ENCODE measurements at places on chromosomes 5 and 9. TPM values are rescaled to one million over a fixed set of nuclear protein-coding genes. Genes with fewer than 3 reads are reported as not detected.

- no peak for DNase-seq
- H3K27me3 ChIP-seq = no peaks in the 10 kb centered on the region
- H3K27ac ChIP-seq = no peak overlapping the region
- no peaks in the 10 kb centered on the region for H3K4me1 ChIP-seq
- no peak overlapping the region for H3K4me3 ChIP-seq
Observed at GRCh38 chr9:27784847-27785713, 211.8 kb upstream of the C9orf72 start.

- no peak overlapping the region for H3K27ac ChIP-seq
- H3K4me1 ChIP-seq = no peaks in the 10 kb centered on the region
- H3K36me3 ChIP-seq = no peaks in the 10 kb centered on the region
- H3K27me3 ChIP-seq = no peaks in the 10 kb centered on the region
- no peak for DNase-seq
- no peak overlapping the region for H3K4me3 ChIP-seq
Observed at GRCh38 chr5:171428168-171428696, 8.8 kb downstream of the FGF18 start.

DNA sequence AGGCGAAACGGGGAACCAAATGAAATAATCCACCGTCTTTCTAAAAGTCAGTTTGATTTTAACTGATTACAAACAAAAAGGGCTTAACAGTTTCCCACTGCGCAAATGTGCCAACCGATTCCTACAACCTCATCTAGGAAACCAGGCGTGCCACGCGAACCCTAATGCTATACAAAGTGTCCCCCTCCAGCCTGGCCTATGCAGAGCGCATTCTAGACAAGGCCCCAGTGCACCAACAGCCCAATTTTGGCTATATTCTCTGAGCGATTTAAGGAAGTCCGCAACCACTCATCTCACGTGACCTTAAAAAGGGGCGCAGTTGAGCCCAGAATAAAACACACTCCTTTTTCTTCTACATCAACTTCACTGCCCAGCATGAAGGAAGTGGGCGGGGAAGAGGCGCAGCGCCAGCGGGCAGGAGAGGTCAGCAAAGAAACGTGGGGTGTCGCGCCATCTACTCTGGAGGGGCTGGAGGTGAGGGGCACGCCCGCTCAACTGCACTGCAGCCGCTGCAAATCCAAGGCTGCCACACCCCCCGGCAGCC lies 779 bp downstream of the FAM13B start:
- H3K4me3 ChIP-seq = peak overlapping the region; percentile 93
- DNase-seq = peak; percentile 66
- H3K4me1 ChIP-seq = peaks cover 11% of the 10 kb centered on the region
- H3K27me3 ChIP-seq = no peaks in the 10 kb centered on the region
- H3K36me3 ChIP-seq = no peaks in the 10 kb centered on the region

DNA sequence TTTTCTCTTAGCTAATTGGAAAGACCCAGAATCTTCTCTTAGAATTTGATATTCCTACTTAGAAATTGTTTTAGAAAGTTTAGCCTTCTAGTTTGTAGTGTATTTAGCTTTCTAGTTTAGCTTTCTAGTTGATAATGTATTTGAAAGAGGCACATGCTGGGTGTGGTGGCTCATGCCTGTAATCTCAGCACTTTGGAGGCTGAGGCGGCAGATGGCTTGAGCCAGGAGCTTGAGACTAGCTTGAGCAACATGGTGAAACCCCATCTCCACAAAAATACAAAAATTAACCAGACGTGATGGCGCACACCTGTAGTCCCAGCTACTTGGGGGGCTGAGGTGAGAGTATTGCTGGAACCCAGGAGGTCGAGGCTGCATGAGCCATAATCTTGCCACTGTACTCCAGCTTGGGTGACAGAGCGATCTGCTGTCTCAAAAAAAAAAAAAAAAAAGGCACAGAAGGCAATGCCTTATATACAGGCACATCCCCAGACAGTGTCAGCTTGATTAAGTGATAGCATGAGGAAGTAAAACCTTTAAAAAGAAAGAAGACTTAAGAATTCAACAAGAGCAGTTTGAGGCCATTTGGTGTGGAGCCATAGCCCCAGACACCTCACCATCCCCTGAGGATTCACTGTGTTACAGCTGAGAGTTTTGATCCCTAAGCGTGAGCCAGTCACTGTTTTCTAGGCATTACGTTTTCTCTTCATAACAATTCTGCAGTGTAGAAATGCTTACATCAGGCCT lies 34.6 kb downstream of the ZSWIM6 start:
- no peak for DNase-seq
- H3K27ac ChIP-seq = no peak overlapping the region
- no peaks in the 10 kb centered on the region for H3K27me3 ChIP-seq
- no peaks in the 10 kb centered on the region for H3K36me3 ChIP-seq

DNA sequence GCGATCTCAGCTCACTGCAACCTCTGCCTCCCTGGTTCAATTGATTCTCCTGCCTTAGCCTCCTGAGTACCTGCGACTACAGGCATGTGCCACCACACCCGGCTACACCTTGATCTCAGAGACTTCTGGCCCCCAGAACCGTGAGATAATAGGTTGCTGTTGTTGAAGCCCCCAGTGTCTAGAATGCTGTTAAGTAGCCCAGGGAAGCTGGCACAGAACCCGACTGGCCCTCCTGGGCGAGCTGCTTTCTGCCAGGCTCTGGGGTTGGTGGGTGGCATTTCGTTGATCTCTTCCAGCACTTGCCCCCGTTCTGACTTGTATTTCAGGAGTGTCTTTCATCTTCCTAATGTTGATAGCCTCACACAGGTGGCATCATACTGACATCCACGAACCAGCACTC lies 807.1 kb downstream of the CDH9 start:
- H3K36me3 ChIP-seq = no peaks in the 10 kb centered on the region
- no peak overlapping the region for H3K27ac ChIP-seq
- no peak overlapping the region for H3K4me3 ChIP-seq
- no peaks in the 10 kb centered on the region for H3K27me3 ChIP-seq

DNA sequence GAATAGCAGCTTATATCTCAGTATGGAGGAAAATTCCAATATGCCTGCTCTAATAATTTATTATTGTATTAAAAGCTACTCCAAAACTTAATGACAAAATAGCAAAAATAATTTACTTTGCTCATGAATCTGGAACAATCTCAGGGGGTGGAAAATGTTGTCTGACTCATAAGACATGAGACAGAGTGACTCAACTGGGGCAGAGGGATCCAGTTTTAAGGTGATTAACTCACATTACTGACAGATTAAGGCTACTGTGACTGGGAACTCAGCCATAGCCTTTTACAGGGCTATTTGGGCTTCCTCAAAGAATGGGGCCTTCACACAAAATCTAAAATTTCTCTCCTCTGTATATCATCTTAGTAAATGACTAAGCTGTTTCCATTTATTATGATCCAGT lies 1172.9 kb downstream of the CDH12 start:
- H3K27ac ChIP-seq = no peak overlapping the region
- no peak overlapping the region for H3K4me3 ChIP-seq
- DNase-seq = no peak

- H3K27ac ChIP-seq = no peak overlapping the region
- H3K27me3 ChIP-seq = no peaks in the 10 kb centered on the region
- H3K4me1 ChIP-seq = no peaks in the 10 kb centered on the region
- no peak for DNase-seq
- H3K36me3 ChIP-seq = no peaks in the 10 kb centered on the region
- H3K4me3 ChIP-seq = no peak overlapping the region
Observed at GRCh38 chr5:4405614-4406219, 734.4 kb upstream of the ADAMTS16 start.

- no peak for DNase-seq
- no peak overlapping the region for H3K4me3 ChIP-seq
- H3K27me3 ChIP-seq = no peaks in the 10 kb centered on the region
- peaks cover 43% of the 10 kb centered on the region for H3K4me1 ChIP-seq
- peaks cover 8% of the 10 kb centered on the region for H3K36me3 ChIP-seq
Observed at GRCh38 chr9:137202966-137203365, 2.4 kb upstream of the TPRN start.

DNA sequence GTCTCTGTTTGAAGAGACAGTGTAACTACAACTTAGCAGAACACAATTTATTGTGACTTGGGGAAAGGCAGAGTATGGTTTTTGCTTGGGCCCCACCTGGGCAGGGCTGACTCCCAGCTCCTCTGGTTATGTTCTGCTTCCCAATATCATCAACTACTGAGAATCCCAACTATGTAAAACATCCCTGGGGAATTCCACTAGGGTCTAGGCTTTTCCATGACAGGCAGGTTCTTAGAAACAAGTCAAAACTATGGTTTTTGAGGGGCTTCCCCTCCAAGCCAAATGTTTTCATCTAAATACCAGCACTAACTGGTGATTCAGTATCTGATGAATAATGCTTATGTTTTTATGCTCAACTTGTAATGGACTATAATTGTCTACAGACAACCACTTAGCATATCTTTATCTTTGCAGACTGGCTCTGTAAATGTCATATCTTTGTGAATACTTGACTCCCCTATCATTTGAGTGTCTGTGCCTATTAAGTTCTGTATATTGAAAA lies 409.5 kb downstream of the PDE4D start:
- H3K4me3 ChIP-seq = no peak overlapping the region
- peaks cover 7% of the 10 kb centered on the region for H3K4me1 ChIP-seq
- no peak overlapping the region for H3K27ac ChIP-seq
- no peaks in the 10 kb centered on the region for H3K36me3 ChIP-seq

- no peak overlapping the region for H3K4me3 ChIP-seq
- H3K27ac ChIP-seq = no peak overlapping the region
- no peaks in the 10 kb centered on the region for H3K36me3 ChIP-seq
- H3K27me3 ChIP-seq = no peaks in the 10 kb centered on the region
Observed at GRCh38 chr5:180018347-180019060, 53.1 kb downstream of the RNF130 start.

- no peak overlapping the region for H3K4me3 ChIP-seq
- no peaks in the 10 kb centered on the region for H3K27me3 ChIP-seq
- H3K4me1 ChIP-seq = peaks cover 28% of the 10 kb centered on the region
- no peak for DNase-seq
- peak overlapping the region; percentile 36 for H3K27ac ChIP-seq
Observed at GRCh38 chr5:16864631-16865131, 71.4 kb downstream of the MYO10 start.

DNA sequence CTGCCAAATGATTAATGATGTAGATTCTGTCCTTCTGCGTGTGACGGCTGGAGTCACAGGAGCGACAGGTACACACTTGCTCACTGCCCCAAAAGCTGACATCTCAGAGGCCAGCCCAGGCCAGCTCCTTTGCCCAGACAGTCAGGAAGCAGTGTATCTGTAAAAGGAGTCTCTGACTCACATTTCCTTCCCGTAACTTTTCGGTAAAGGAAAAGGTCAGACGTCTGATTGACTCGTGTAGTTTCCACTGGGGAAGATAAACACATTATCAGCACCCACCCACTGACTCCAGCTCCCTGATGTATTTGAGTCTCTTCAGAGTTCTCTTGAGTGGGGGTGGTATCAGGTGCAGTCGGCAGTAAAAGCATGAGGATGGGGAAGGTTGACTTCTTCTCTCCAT lies 64.4 kb upstream of the WWC1 start:
- no peaks in the 10 kb centered on the region for H3K27me3 ChIP-seq
- no peaks in the 10 kb centered on the region for H3K4me1 ChIP-seq
- peaks cover 2% of the 10 kb centered on the region for H3K36me3 ChIP-seq
- DNase-seq = no peak

- no peaks in the 10 kb centered on the region for H3K36me3 ChIP-seq
- no peaks in the 10 kb centered on the region for H3K27me3 ChIP-seq
- no peak for DNase-seq
- no peaks in the 10 kb centered on the region for H3K4me1 ChIP-seq
Observed at GRCh38 chr5:40490464-40491111, 189.1 kb upstream of the PTGER4 start.

DNA sequence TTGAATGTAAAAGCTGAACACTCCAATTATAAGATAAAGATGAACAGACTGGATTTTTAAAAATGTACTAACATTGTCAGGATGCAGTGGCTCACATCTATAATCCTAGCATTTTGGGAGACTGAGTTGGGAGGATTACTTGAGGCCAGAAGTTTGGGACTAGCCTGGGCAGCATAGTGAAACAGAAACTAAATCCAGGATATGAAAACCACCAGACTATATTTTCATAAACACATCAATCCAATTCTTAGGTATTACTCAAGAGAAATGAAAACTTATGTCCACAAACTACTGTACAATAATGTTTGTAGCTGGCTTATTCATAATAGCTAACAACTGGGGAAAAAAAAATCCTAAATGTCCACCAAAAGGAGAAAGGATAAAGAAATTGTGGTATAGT lies 26.8 kb upstream of the NAA35 start:
- H3K27ac ChIP-seq = no peak overlapping the region
- no peaks in the 10 kb centered on the region for H3K4me1 ChIP-seq
- no peak for DNase-seq
- no peak overlapping the region for H3K4me3 ChIP-seq
- no peaks in the 10 kb centered on the region for H3K27me3 ChIP-seq
- H3K36me3 ChIP-seq = no peaks in the 10 kb centered on the region

GRCh38 chr5:132220491-132220890 lies 7.2 kb downstream of the P4HA2 start:
- no peak overlapping the region for H3K27ac ChIP-seq
- H3K27me3 ChIP-seq = no peaks in the 10 kb centered on the region
- H3K36me3 ChIP-seq = peaks cover 4% of the 10 kb centered on the region
- no peak for DNase-seq
- peaks cover 50% of the 10 kb centered on the region for H3K4me1 ChIP-seq

- DNase-seq = no peak
- H3K27ac ChIP-seq = peak overlapping the region; percentile 20
Observed at GRCh38 chr5:68257210-68257609, 41.7 kb downstream of the PIK3R1 start.

- H3K36me3 ChIP-seq = no peaks in the 10 kb centered on the region
- no peaks in the 10 kb centered on the region for H3K27me3 ChIP-seq
- H3K4me3 ChIP-seq = no peak overlapping the region
- DNase-seq = no peak
- peaks cover 7% of the 10 kb centered on the region for H3K4me1 ChIP-seq
Observed at GRCh38 chr5:170316937-170317336, 19.4 kb upstream of the LCP2 start.

DNA sequence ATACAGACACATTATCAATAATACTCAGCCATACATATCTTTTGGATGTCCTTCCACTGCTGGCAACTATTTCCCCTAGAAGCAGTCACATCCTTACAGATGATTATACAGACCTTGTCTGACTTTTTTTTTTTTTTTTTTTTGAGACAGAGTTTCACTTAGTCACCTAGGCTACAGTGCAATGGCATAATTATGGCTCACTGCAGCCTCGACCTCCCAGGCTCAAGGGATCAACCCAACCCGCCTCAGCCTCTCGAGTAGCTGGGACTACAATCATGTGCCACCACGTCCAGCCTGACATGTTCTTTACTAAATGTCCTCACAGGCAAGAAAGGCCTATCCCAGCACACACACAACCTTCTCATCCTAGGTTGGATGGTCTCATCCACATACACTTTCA lies 24.0 kb downstream of the NR6A1 start:
- no peaks in the 10 kb centered on the region for H3K4me1 ChIP-seq
- H3K27me3 ChIP-seq = no peaks in the 10 kb centered on the region
- H3K4me3 ChIP-seq = no peak overlapping the region
- no peaks in the 10 kb centered on the region for H3K36me3 ChIP-seq

- H3K4me1 ChIP-seq = peaks cover 11% of the 10 kb centered on the region
- peak; percentile 47 for DNase-seq
- H3K36me3 ChIP-seq = no peaks in the 10 kb centered on the region
- H3K27me3 ChIP-seq = no peaks in the 10 kb centered on the region
- peak overlapping the region; percentile 18 for H3K27ac ChIP-seq
Observed at GRCh38 chr5:56175488-56175887, 57.6 kb downstream of the ANKRD55 start.

The FBP2 gene
- not detected for polyA plus RNA-seq

The VCAN gene
- polyA plus RNA-seq = 11.6 TPM

The NKD2 gene
- 34.3 TPM for polyA plus RNA-seq

The C7 gene
- 46.2 TPM for polyA plus RNA-seq

The PRLR gene
- polyA plus RNA-seq = 0.11 TPM

The STPG3 gene
- polyA plus RNA-seq = 0.18 TPM

The SLC4A9 gene
- polyA plus RNA-seq = 0.06 TPM

The RPL37 gene
- polyA plus RNA-seq = 2,683 TPM

The SLC25A2 gene
- 0.05 TPM for polyA plus RNA-seq

Measured in lung (tissue), 17 donors.